ENCODE measurements at places on chromosomes 13 and 19.

DNA sequence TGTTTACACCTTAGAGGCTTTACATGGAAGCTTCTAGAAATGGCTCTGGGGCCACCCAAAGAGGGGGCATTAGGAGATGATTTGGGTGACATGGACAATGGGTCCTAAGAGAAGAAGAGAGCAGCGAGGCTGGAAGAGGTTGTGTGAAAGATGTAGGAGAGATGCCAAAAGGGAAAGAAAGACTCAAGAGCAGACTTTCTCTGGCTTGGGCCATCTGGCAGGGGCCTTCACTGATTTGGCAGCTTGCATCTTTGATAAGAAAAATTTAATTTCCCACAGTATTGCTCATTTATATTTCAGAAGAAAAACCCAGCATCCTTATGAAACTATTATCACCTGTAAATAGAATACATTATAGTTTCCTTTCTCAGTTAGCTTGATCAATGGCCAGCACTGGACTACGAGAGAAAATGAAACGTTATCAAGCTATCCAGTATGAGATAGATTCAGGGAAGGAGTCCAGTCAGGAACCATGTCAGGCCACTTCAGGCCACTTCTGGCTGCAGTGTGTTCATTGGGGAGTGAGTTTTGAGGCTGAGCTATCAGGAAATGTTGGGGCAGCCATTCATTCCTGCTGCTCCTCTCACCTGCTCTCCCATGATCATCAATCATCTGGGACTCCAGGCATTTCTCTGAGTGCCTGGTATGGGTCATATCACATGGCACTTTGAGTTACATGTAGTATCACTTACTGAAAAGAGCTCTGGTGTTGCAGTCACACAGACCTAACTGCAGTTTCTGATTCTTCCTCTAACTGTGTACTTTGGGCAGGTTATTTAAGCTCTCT lies 10.3 kb downstream of the SCEL start:
- no peak for DNase-seq

- no peak for DNase-seq
These were observed 586.8 kb upstream of the MIR17HG start for GRCh38 chr13:90760639-90761038.

DNA sequence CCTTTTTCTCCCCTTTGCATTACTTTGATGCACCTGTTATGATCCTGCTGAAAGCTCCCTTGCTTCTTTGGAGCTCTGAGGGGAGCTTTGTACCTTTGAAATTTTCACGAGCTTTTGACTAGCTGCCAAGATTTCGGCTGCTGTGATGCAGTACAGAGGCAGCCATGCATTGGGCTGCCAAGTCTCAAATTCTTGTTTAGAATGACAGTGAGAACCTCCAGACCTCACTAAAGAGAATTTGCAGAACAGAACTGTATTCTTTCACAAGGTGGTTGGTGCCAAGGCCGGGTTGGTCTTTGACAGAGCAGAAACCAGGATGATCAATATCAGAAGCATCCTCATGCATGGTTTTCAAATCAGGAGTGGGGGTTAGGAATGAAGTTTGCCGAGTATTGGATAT lies 414.8 kb downstream of the GPC5 start:
- DNase-seq, result no peak

- DNase-seq, result no peak
These were observed 14.3 kb downstream of the LRP3 start for GRCh38 chr19:33208371-33208895.

GRCh38 chr19:29120466-29120865 lies 92.5 kb downstream of the UQCRFS1 start:
- DNase-seq, result no peak

GRCh38 chr13:72403396-72404010 lies 323.9 kb downstream of the MZT1 start:
- DNase-seq, result no peak

DNA sequence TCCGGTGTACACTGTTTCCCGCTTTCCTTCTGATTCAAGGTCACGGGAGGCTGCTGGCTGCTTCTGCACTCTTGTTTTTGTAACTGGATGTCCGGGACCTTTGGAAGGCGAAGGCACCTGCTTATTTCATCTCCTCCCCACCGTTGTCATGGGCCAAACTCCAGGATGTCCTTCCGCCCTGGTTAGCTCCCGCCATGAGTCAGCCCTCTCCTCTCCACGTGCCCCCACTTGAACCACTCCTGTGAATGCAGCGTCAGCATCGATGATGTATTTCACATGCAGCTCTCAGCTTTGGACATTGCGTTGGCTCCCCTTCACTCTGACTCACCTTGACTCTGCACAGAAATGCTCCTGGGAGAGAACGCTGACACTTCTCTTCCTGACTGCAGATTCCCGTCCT lies 5.5 kb upstream of the GALP start:
- no peak for DNase-seq

- no peak for DNase-seq
These were observed 1381.5 kb downstream of the SLITRK5 start for GRCh38 chr13:89052699-89053098.

DNA sequence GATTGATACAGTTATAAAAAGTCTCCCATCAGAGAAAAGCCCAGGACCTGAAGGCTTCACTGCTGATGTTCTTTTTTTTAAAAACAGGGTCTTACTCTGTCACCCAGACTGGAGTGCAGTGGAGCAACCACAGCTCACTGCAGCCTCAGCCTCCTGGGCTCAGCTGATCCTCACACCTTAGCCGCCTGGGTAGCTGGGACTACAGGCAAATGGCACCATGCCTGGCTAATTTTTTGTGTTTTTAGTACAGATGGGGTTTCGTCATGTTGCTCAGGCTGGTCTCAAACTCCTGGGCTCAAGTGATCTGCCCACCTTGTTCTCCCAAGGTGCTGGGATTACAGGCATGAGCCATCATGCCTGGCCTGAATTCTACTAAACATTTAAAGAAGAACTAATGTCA lies 33.1 kb downstream of the TEX29 start:
- DNase-seq, result no peak

DNA sequence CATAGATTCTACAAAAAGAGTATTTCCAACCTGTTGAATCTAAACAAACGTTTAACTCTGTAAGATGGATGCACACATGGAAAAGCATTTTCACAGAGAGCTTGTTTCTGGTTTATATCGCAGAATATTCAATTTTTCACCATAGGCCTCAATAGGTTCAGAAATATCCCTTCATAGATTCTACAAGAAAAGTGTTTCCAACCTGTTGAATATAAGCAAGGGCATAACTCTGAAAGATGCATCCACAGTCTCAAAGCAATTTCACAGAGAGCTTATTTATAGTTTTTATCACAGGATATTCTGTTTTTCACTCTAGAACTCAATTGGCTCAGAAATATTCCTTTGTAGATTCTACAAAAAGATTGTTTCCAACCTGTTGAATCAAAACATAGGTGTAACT lies 1483.6 kb downstream of the UQCRFS1 start:
- DNase-seq, result no peak

GRCh38 chr13:80338781-80339562 lies 2.0 kb downstream of the SPRY2 start:
- DNase-seq, result peak; percentile 76

DNA sequence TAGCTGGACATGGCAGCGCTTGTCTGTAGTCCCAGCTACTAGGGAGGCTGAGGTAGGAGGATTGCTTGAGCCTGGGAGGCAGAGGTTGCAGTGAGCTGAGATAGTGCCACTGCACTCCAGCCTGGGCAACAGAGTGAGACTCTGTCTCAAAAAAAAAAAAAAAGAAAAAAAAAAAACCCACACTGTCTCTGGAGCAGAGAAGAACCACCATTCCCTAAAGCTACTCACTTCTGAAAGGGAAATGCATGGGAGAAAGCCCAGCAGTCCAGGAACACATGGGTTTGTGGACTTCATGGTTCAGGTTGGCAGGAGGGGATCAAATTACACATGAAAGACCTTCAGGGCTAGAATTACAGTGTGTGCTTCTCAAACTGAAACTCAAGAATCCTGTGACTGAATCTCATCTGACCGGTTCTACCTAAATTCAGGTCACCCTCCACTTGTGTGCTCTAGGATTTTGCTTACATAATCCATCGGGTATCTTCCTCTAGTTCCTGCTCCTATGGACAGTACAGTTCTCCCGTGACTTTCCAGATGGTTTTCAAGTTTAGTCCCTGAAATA lies 30.2 kb upstream of the CPB2 start:
- DNase-seq, result no peak

DNA sequence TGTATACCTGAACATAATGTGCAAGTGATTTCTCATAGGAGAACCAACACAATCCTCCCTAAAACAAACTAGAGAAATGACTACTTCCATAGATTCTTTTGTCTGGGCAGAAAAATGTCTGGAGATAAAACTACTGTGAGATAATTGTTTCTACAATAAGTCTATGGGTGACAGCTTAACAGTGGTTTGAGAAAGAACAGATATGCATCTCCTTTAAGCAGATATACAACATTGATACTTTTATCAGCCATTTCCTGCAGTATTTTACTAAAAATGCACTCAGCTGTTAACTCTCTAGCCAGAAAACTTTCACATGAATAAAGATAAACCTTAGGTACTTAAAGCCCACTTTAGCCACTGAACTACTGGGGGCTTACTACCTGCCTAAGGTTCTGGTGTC lies 1132.4 kb downstream of the EFNB2 start:
- DNase-seq, result no peak

DNA sequence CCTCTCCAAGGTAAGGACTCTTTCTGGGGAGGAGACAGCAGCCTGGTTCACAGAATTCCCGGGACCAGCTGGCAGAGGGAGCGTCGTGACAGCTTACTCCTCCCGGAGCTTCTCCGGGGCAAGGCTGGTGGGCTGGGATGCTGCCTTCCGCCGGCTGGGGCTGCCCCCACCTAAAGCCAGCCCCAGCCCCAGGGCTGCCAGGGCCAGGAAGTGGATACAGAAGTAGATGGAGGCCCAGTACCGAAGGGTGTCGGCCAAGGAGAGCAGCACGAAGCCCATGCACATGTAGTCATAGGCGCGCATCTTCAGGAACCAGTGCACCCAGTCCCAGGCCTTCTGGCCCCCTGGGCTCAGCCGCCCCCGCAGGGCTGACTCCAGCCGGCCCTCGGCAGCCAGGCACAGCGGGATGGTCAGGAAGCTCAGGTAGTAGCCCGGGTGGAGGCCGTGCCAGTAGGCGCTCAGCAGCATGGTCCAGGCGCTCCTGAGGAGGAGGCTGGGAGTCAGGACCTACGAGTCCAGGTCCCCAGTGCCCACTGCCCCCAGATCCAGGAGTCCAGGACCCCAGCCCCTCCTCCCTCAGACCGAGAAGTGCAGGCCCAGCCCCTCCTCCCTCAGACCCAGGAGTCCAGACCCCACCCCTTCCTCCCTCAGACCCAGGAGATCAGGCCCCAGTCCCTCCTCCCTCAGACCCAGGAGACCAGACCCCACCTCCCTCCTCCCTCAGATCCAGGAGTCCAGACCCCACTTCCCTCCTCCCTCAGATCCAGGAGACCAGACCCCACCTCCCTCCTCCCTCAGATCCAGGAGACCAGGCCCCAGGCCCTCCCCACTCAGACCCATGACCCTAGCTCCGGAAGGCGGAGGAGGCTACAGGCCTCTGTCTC lies 1.2 kb upstream of the TMC4 start:
- no peak for DNase-seq

- DNase-seq, result no peak
These were observed 940.0 kb downstream of the EFNB2 start for GRCh38 chr13:105595471-105595870.

GRCh38 chr13:73661687-73662425 lies 472.3 kb downstream of the KLF12 start:
- DNase-seq, result no peak

GRCh38 chr13:97975280-97975847 lies 21.9 kb downstream of the IPO5 start:
- no peak for DNase-seq

DNA sequence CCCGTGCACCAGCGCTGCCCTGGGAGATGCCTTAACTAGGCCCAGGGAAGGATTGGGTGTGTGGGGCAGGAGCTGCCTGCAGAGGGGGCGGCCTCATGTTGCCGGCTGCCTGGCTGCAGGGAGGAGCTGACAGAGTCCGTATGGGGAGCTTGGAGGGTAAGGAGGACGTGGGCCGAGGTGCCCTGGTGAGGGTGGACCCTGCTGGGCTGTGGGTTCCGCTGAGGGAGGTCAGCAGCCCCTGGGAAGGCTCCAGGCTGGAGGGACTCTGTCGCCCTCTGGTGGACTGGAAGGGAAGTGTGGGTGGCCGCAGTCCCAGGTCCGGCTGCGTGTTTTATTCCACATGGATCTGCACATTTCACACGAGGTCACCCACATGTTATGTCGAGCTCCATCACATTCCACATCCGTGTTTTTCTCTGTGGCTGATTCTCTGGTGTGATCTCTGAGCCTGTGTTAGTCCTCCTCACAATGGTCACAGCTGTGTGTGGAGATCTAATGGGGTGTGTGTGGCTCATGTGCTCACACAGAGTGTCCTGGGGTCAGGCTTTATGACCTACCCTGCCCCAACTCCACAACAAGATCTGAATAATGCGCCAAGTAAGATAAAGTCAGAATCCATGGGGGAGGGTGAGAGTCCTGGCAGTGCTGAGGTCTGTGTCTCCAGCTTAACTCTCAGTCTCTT lies 1.8 kb upstream of the CEACAM8 start:
- peak; percentile 5 for DNase-seq

- no peak for DNase-seq
These were observed 124.5 kb downstream of the USP12 start for GRCh38 chr13:27047081-27047480.

DNA sequence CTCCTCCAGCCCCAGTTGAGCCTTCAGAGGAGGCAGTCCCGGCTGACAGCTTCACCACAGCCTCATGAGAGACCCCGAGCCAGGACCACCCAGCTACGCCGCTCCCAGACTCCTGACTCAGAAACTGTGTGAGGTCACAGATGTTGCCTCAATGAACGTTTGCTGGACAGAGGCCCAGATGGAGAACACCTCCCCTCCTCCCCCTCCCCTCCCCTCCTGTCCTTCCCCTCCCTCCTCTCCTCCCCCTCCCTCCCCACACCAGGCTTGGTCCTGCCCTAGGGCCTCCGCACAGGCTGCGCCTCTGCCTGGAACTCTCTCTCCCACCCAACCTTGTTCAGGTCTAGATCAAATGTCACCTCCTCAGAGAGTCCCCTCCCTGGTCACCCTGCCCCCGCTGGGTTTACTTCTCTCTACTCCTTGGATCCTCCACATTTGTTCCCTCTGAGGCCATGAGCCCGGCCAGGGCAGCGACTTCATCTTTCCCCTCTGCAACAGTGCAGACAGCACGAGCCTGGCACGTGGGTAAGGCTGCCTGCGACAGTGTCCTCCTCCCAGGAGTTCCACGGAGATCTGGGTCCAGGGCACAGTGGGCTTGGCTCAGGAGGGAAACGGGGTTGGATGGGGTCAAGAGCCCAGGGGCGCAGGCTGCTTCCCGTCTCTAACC lies 17.4 kb downstream of the PIP5K1C start:
- no peak for DNase-seq

GRCh38 chr19:611481-611868 lies 21.8 kb downstream of the HCN2 start:
- DNase-seq, result no peak

DNA sequence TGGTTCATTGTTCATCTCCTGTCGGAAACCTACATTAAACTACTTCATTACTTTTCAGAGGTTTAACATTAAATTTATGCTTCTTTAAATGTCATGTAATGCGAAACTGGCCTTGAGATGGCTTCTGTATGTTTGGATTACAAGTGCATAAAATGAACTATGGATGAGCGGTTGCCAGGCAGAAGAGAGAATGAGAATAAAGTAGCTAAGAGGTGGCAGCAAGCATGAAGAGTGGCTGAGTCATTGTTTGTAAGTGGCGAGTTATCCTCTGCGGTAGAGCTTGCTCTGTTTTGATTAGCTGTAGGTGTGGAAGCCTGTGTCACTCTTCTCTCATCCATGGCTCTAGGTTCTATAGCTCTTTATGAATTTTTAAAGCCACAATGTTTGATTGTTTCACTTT lies 1139.6 kb upstream of the PCDH9 start:
- DNase-seq, result no peak

- peak; percentile 65 for DNase-seq
These were observed 935 bp downstream of the ARID3A start for GRCh38 chr19:926589-927350.

- peak; percentile 48 for DNase-seq
These were observed 14.9 kb downstream of the ARID3A start for GRCh38 chr19:940591-941291.
